ENCODE measurements at places on chromosomes 6 and 20.

- no peak for DNase-seq
These were observed 1289.3 kb downstream of the HACE1 start for GRCh38 chr6:103570431-103570830.

GRCh38 chr6:6470123-6470522 is 118.4 kb upstream of the LY86 start:
- DNase-seq: no peak

DNA sequence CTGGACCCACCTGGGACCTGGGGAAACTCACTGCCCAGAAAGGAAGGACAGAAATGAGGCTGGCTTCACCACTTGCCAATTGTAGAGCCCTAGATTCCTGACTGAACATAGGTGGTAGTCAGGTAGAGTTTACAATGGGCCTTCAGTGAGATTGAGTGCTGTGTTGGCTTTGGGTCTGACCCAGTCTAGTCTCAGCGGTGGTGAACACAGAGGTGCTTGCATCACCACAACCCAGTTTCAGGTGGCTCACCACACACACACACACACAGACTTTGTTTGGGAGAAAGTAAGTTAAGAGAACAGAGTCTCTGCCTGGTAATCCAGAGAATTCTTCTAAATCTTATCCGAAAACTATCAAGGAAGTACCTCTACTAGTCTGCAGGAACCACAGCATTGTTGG is 266.1 kb upstream of the EPHA7 start:
- no peak for DNase-seq

DNA sequence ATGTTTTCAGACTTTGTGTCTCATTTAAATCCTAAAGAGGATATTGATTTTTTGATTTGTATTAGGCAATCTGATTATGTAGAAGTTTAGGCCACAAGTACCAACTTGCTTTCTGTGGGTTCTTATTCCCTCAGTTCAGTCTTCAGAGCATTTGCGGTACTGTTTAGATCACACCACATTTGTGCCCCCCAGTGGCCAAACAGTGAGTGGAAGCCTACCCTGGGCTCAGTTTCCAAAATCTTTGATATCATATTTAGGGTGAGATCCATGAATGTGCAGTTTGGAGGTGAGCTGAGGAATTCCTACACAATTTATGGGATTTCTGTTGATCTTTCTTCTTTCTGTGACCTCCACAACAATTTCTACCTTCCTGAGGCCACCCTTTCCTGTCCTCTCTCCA is 92.3 kb upstream of the FUT9 start:
- DNase-seq: no peak

GRCh38 chr6:26594730-26595632 is 1.8 kb upstream of the ABT1 start:
- DNase-seq: no peak

DNA sequence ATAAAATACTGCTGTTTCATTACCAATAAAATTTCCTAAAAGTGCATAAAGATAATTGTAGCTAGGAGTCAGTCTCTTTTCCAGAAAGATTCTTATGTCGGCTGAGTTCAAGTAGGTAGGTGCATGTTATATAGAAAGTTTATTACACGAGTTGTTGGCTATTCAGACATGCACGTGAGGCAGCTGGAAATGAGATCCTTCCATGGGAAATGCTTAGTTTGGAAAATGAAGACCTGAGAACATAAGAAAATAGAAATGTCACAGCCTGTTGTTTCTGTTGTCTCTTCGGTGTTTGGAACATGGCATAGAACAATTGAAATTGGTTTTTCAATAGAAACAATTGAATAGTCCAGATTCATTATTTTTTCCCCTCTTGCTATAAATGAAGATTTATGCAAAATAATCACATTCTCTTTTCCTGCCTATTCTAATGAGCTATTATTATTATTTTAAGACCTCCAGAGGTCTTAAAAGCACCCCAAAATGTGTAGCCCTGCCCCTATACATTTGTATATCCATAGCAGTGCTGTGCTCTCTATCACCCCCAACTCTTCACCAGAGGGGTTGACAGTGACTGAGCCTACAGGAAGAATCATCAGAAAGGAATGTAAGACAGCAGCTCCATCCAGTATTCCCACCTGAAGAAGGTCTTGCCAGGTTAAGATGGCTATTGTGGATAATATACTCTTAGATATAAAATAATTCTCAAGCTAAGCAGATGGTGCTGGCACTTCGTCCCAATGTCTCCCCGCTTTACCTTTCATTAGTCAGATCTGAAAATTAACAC is 82.2 kb downstream of the ZDHHC14 start:
- no peak for DNase-seq

DNA sequence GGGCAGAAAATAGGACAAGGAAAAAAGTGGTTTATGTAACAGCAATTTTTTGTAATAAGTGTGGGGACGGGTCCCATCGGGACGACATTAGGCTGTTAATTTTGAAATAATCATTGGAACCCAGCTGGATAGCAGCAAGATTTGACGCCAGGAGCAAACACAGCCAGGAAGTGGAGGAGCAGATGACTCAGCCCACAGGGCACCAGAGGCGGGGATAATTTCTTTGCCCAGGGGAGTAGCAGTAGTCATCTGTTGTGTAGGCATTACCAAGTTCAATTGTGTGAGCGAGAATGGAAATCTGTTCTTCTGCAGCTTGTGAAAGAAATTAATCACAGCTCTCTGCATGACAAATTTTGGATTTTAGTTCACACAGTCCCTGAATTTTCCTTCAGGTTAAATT is 22.6 kb upstream of the RIN2 start:
- no peak for DNase-seq
